ENCODE measurements at places on chromosomes 16 and 17. TPM values are rescaled to one million over a fixed set of nuclear protein-coding genes. Genes with fewer than 3 reads are reported as not detected.

The SNX20 gene
- not detected for total RNA-seq

The HOXB9 gene
- total RNA-seq = 10.6 TPM

The ITGB4 gene
- 3.9 TPM for total RNA-seq

The RASL10B gene
- total RNA-seq = 0.39 TPM

The FAM20A gene
- not detected for total RNA-seq

The LCAT gene
- 0.77 TPM for total RNA-seq

The HOXB8 gene
- total RNA-seq = 6.9 TPM

The DYNLRB2 gene
- total RNA-seq = not detected

The IL34 gene
- 0.54 TPM for total RNA-seq

The IKZF3 gene
- 0.30 TPM for total RNA-seq

The STH gene
- total RNA-seq = not detected

The MTSS2 gene
- total RNA-seq = 4.5 TPM

The FBXW10 gene
- total RNA-seq = 0.06 TPM

The CNGB1 gene
- total RNA-seq = not detected

The GUCY2D gene
- not detected for total RNA-seq

The OR1F1 gene
- total RNA-seq = not detected

The AATK gene
- 0.17 TPM for total RNA-seq

The CD300H gene
- total RNA-seq = not detected

The TBX21 gene
- 0.06 TPM for total RNA-seq

The SLFN12L gene
- 0.91 TPM for total RNA-seq

The NEK8 gene
- 10.2 TPM for total RNA-seq

The PIK3R6 gene
- not detected for total RNA-seq

The KRT32 gene
- 0.06 TPM for total RNA-seq

The ASPA gene
- total RNA-seq = not detected

The GRN gene
- total RNA-seq = 84.5 TPM

The KIF2B gene
- not detected for total RNA-seq

The SEPTIN12 gene
- total RNA-seq = not detected

The CDH5 gene
- 0.06 TPM for total RNA-seq

The C17orf78 gene
- total RNA-seq = not detected

Measured in Daoy (cell line).